ENCODE measurements at places on chromosomes 6 and 20.

DNA sequence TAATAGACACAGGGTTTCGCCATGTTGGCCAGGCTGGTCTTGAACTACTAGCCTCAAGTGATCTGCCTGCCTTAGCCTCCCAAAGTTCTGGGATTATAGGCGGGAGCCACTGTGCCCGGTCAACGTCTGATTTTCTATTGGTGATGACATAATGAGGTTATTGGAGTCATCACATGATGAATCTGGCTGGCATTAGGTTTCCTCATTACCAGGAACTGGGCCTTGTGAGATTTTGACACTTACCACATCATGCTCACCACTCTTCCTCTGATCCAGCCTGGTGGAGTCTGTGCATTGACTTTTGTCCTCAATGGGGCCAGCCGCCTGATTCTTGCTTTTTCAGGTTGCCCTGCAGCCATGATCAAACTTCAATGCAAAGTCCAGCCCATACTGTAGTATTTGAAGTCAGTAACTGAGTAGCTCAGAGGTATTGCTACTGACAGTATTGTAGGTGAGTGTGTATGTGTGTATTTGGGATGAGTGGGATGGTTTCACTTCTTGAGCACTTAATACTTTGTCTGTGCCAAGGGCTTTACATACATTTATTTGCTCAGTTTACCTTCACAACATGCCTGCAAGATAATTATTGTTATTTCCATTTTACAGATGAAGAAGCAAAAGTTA, 16.0 kb downstream of the ANKS1A start:
- DNase-seq, result no peak

- no peak for DNase-seq
These were observed 210.4 kb downstream of the ALDH8A1 start for GRCh38 chr6:134739299-134740026.

GRCh38 chr20:4858000-4858399, 136.3 kb downstream of the PRND start:
- no peak for DNase-seq

DNA sequence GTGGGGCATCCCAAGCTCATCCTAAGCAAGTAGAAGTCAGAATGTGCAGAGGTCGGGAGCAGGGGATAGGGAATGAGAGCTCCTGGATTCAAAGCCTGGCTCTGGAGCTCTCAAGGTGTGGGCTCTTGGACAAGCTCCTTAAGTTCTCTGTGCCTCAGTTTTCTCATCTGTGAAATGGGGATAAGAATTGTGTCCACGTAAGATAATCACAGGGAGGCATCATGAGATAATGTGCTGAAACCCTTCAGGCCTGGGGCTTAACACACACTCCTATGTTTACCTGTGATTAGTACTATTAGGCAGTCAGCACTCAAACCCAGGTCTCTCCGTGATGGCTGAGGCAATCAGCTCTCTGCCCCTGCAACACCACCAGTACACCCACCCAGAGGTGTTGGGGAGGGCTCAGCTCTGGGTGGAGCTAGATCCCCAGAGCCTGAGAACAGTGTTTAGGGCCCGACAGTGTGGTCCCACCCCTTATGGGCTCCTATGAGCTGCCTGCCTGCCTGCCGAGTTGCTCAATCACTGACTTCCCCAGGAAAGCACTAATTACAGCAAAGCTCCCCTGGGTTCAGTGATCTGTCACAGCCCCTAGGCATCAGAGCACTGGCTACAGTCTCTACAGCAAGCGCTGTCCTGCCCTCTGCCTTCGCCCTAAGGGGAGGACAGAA, 6.3 kb upstream of the SIRPA start:
- DNase-seq, result no peak

GRCh38 chr6:127178746-127179145, 60.3 kb downstream of the RSPO3 start:
- no peak for DNase-seq

DNA sequence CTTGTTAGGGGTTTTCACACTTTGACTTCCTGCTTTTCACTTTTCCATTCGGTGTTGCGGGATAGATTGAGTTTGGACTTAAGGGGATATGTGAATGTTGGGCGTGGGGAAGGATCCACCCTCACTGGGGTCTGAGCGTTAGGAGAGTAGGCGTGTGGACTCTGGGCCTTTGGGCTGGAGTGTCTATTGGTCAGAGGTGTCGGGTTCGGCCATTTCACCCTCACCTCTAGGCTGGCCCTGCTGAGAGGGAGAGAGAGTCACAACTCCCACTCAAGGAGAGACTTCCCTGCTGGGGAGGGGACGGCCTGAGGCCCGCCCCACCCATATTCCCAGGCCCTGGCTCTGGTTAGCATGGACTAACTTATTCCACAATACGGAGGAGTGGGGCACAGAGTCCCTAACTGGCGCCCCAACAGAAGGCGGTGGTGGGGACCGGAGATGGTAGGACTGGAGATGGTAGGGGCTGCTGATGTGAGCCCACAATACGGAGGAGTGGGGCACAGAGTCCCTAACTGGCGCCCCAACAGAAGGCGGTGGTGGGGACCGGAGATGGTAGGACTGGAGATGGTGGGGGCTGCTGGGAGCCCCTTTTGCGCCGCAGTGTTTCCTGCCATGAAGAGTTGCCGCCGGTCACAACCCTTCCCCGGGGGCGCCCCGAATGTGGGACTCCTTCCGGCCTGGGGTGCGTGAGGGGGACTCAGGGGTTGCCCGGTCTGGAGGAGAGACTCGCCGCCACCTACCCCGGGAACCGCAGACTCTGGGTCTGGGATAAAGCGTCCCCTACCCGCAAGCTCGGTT, 1.4 kb upstream of the PTPRA start:
- no peak for DNase-seq

DNA sequence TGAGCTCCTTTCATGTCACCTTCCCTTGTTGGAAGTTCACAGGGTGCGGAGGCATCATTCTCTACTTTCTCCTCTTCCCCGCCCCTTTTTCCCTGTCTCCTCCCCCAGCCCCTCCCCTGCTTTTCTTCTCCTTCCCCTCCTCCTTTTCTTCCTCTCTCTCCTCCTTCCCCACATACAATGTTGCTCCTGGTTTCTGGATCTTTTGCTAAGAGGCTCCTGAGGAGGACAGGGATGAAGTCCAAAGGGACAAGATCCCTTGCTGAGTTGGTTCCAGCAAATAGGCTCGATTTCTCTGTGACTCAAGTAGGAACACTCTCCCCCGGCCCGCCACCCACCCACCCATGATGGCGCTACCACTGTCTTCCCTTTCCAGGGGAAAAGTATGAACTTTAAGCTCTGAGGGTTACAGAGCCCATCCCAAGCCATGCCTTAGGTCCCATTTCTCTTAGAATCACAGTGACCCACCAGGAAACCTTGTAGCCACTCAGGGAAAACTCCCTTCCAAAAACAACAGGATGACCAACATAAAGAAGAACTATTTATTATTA, 852 bp upstream of the TFEB start:
- DNase-seq, result no peak
